Placental pericyte (primary cell): ENCODE measurements at places on chromosomes 6 and 20. TPM values are rescaled to one million over a fixed set of nuclear protein-coding genes. Genes with fewer than 3 reads are reported as not detected.

Gene ZKSCAN4
- 3.1 and 4.2 TPM in 2 replicates for total RNA-seq

Gene TRIM31
- total RNA-seq: not detected in 2 replicates

Gene CST11
- not detected in 2 replicates for total RNA-seq

Gene ENPP4
- total RNA-seq: 0.22 and 1.1 TPM in 2 replicates

Gene GJE1
- total RNA-seq: not detected in 2 replicates

Gene SLC35D3
- total RNA-seq: 0.14 TPM in 1 of 2 replicates, not detected in the other

Gene FAM110A
- total RNA-seq: 1.5 and 7.2 TPM in 2 replicates

Gene ZNF451
- total RNA-seq: 49.2 and 85.9 TPM in 2 replicates

Gene RSPO3
- total RNA-seq: 0.57 and 0.66 TPM in 2 replicates

Gene BTN1A1
- not detected in 2 replicates for total RNA-seq

Gene SCRT2
- not detected in 2 replicates for total RNA-seq

Gene BHLHE23
- not detected in 2 replicates for total RNA-seq

Gene GRM1
- total RNA-seq: not detected in 2 replicates

Gene PRICKLE4
- 0.66 and 0.86 TPM in 2 replicates for total RNA-seq

Gene GPLD1
- 0.14 and 0.22 TPM in 2 replicates for total RNA-seq

Gene FAM83C
- not detected in 2 replicates for total RNA-seq

Gene SLC22A16
- total RNA-seq: not detected in 2 replicates

Gene TGM6
- total RNA-seq: not detected in 2 replicates

Gene ZSCAN31
- 2.0 and 3.7 TPM in 2 replicates for total RNA-seq

Gene HLA-DQB2
- not detected in 2 replicates for total RNA-seq

Gene TOMM34
- total RNA-seq: 13.8 and 40.5 TPM in 2 replicates

Gene AIG1
- total RNA-seq: 26.5 and 40.5 TPM in 2 replicates

Gene PRL
- total RNA-seq: not detected in 2 replicates

Gene BPIFB2
- total RNA-seq: not detected in 2 replicates

Gene SLC35F1
- total RNA-seq: under 0.01 TPM in 1 of 2 replicates, not detected in the other

Gene CRISP2
- not detected in 2 replicates for total RNA-seq
